ENCODE measurements at places on chromosomes 7 and 10.

DNA sequence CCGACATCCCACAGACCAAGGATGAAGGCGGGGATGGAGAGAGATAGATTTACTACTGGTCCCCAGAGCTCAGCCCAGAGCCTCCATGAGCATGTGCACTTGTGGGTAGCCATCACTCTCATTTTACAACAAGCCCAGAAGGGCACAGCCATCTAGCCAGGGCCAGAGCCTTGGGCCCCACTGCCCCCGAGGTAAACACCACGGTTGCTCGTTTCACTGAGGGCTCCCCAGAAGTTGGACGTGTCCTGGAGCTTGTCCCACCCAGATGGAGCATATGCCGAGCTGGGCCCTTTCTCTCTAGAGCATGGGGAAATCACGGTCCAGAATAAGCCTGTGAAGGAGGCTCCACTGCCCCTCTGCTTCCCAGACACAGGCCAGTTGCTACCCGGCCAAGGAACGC lies 9.0 kb upstream of the TMEM120A start:
- no peak for DNase-seq

DNA sequence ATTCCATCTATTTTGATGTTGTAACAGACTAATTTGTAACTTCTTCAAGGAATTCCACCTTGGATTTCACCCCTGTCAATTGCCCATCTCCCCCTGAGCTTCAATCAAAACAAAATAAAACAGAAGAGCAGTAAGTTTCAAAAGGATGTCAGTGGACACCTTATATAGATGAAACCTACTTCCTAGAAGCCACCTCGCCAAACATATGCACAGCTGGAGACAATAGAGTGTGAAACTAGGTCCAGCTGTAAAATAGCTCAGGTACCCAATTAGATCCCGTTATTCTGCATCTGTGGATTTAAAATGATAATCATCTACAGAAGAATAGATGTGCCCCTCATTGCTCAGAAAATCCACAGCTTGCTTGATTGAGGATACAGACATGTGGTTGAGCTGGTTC lies 598.6 kb downstream of the SH2D4B start:
- DNase-seq = no peak

GRCh38 chr10:7561985-7562384 lies 104.8 kb downstream of the ITIH5 start:
- DNase-seq = no peak

DNA sequence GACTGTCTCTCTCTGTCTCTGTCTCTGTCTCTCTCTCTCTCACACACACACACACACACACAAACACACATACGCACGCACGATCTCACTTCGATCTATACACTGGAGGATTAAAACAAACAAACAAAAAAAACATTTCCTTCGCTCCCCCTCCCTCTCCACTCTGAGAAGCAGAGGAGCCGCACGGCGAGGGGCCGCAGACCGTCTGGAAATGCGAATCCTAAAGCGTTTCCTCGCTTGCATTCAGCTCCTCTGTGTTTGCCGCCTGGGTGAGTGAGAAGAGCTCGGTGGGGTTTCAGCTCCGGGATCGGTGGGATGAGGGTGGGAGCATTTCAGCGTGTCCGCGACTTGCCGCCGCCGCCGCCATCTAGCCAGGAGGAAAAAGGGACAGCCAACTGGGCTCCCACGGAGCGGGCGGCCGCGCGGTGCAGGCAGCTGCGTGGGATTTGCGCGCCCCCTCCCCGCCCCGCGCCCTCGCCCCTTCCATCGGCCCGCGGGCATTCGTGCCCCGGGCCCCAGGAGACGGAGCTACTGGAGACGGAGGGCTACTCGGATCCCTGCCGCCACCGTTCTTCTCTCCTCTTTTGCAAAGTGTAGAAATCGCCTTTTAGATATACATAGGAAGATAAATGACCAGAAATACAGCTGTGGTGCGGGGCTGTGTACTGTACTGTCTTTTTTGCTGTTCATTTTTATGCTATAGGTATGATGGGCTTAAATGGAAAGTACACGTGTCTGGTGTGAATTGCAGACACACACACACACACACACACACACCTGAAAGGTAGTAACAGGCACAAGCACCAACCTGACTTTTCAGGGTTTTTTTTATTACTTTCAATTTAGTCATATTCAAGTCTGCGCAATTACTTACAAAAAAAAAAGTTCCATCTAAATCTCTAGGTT lies 581 bp downstream of the PTPRZ1 start:
- no peak for DNase-seq

DNA sequence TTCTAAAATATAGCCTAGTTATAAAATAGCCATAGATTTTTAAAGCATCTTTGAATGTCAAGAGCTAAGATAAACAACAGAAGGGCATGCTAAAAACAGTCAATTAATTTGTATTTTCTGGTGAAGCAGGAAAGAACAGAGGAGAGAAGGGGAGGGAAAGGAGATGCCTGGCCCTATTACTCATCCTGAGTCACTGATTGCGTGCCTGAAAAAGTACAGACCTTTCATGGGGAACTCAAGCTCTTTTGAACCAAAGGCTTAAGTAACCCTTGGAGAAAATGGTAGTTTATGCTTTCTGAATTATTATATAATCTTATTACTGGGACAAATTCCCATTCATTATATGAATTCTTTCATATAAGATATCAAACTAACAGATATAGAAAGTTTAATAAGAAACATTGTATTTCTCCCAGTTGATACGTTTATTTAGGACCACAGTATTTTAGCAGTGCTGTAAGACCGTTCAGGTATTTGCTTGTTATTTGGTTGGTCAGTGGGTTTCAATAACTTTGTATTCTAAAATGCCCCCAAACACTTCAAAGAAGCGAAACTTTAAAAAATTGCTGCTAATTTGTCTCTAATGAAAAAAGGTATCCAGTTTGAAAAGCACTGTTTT lies 151.3 kb downstream of the HGF start:
- DNase-seq = no peak

DNA sequence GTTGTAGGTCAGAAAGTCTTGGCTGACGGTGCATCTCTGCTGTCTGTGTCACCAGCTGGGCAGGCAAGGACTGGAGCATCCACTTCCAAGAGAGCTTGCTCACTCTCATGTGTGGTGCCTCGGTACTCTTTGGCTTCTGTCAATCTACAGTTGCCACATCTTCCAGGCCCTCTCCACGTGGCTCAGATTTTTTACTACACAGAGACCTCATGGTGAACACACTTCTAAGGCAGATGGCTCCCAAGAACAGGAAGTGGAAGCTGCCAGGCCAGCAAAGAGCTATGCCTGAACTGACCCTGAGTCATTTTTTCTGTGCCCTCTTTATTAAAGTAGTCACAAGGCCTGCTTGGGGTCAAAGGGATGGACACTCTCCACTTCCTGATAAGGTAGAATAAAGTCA lies 351.5 kb upstream of the AUTS2 start:
- DNase-seq = no peak

- no peak for DNase-seq
Measured at GRCh38 chr10:77644557-77645243, 7.1 kb upstream of the KCNMA1 start.

- no peak for DNase-seq
Measured at GRCh38 chr10:110153396-110153795, 54.0 kb upstream of the MXI1 start.

GRCh38 chr7:2203766-2204300 lies 28.9 kb downstream of the MAD1L1 start:
- no peak for DNase-seq

GRCh38 chr10:15411010-15411409 lies 39.9 kb upstream of the FAM171A1 start:
- DNase-seq = no peak

GRCh38 chr7:83599131-83599530 lies 49.8 kb downstream of the SEMA3E start:
- DNase-seq = no peak

- no peak for DNase-seq
Measured at GRCh38 chr10:69750011-69750373, 51.7 kb upstream of the COL13A1 start.

DNA sequence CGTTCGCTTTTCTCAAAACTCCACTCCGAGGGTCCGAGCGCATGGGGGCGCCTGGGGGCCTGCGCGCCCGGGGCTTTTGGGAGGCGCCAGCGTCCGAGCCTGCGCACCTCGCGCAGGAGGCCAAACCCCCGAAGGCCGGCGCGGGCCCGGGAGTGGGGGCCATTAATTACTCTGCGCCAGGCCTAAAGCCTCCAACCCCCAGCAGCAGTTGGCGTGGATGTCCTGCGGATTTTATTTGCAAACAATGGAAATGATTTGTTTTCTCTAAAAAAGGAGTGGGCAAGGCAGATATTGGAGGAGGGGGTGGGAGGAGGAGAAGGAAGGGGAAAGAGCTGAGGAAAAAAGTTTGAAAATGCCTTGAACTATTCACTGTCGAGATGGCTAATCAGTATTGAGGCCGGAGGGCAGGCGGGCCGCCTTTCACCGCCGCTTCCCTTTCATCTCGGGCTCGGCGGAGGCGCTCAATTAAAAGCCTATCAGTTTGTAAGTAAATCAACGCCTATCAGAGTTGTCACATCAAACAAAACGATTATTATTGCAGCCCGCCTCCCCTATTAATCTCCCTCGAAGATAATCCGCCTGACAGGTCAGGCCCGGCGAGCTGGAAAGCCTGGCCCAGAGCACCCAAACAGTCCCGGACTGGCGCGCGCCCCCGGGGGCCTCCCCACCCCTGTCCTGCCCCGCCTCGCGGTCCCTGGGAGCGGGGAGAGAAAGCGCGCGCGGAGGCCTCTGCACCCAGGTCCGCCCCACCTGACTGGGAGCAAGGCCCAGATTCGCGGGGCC lies 3.4 kb upstream of the ZNF503 start:
- no peak for DNase-seq

DNA sequence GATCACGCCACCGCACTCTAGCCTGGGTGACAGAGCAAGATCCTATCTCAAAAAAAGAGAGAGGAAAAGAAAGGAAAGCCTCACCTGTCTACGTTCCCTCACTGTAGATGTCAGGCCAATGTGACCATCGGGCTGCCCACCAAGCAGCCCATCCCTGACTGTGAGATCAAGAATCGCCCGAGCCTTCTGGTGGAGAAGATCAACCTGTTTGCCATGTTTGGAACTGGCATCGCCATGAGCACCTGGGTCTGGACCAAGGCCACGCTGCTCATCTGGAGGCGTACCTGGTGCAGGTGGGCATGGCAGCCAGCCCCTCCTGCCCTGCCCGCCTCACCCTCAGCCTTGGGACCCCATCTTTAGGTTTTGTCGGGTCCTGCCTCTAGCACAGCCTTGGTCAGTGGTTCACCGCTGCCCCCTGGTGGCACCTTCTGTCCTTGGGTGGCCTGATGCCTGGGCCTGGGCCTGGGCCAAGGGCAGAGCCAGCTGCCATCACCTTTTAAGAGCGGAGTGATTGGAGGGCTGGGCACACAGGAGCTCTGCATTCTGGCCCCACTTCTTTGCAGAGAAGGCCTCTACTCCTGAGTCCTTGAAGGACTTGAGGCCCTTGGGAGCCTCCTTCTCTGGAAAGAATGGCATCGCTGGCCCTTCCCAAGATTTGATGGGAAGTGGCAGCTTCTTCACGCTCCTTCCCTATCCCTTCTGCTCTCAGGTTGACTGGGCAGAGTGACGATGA lies 14.4 kb upstream of the AHCYL2 start:
- DNase-seq = peak; percentile 47

GRCh38 chr10:93752761-93753160 lies 5.0 kb upstream of the LGI1 start:
- no peak for DNase-seq

GRCh38 chr10:80580638-80581468 lies 43.2 kb downstream of the SH2D4B start:
- DNase-seq = no peak

DNA sequence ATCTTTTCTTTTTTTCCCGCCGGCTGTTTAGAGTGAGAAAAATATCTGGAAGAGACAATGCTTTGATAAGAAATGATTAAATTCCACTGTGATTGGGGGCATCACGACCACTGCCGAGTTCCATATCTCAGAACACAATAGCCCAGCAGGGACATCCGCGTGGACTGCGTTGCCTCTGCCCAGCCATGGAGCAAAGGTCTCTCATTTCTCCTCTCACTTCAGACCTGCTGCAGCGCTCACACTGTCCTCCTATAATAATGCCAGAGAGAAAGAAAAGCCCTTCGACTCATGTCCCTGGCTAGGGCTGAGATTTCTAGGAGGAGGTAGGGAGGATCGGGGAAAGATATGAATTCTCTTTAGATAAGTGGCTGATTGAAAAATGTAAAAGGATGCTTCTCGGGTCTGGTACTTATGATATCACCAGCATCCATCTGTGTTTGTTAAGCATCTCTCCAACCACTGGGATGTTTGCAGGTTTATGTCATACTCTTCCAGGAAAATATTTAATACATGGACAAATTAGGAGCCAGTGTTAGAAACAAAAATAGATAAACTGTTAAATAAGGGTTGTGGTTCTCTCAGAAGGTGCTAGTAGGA lies 472.9 kb upstream of the AKR1E2 start:
- no peak for DNase-seq

GRCh38 chr7:13991791-13992595 lies 2.5 kb upstream of the ETV1 start:
- DNase-seq = no peak

DNA sequence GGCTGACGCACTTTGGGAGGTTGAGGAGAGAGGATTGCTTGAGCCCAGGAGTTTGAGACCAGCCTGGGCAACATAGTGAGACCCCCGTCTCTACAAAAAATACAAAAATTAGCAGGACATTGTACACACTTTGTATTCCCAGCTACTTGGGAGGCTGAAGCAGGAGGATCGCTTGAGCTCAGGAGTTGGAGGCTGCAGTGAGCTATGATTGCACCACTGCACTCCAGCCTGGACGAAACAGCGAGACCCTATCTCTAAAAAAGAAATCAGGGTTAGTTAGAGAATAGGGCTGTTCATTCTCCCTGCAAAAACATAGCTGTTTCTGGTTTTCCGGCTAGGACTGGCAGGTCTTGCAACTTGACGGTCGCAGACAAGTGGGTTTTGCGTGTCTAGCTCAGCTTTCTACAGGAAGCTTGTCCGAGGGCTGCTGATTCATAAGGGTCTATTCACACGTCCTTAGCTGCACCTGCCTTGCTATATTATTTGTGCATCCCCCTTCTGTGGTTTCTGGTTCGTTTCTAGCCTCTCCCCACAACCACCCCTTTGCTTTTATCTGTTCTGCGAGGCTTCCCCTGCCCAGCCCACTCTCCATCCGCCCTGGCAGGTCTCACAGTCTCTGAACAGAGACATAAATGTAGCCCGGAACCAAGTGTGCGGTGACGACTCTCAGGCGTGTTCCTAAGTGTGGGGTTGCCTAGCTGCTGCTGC lies 10.7 kb downstream of the AMZ1 start:
- peak; percentile 30 for DNase-seq

GRCh38 chr10:45063591-45064231 lies 63.0 kb downstream of the ZNF22 start:
- DNase-seq = no peak

DNA sequence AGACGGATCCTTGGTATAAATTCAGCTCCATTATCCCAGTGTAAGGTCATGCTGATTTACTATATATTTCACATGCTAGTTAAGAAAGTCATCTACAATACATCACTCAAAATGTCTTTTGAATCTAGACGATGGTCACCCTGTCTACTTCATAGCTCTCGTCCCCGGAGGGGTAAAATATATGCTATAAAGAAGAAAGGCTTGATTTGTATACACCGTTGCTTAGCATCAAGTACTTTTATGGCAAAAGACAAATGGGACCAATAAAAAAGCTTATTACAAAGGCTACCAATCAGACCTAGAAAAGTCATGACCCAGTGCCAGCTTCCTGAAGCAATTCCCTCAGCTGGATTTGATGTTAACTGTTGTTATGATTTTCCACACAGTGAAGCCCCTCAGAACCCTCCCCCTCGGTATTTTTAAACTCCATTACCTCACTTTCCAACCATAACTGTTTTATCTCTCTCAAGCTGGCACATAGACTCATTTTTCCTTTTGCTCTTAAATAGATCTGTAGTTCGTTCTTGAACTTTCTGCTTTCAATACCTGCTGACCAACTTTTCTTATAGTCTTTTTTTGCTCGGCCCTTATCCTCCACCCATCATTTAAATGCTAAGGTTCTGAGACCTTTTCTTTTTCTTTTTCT lies 104.9 kb downstream of the DOCK4 start:
- DNase-seq = no peak
